ENCODE measurements at places on chromosomes 5 and 9. TPM values are rescaled to one million over a fixed set of nuclear protein-coding genes. Genes with fewer than 3 reads are reported as not detected.

- DNase-seq = peak; percentile 12
Measured at GRCh38 chr5:165714598-165714997, 2209.2 kb downstream of the MAT2B start.

CARTPT gene
- polyA plus RNA-seq = not detected

DNA sequence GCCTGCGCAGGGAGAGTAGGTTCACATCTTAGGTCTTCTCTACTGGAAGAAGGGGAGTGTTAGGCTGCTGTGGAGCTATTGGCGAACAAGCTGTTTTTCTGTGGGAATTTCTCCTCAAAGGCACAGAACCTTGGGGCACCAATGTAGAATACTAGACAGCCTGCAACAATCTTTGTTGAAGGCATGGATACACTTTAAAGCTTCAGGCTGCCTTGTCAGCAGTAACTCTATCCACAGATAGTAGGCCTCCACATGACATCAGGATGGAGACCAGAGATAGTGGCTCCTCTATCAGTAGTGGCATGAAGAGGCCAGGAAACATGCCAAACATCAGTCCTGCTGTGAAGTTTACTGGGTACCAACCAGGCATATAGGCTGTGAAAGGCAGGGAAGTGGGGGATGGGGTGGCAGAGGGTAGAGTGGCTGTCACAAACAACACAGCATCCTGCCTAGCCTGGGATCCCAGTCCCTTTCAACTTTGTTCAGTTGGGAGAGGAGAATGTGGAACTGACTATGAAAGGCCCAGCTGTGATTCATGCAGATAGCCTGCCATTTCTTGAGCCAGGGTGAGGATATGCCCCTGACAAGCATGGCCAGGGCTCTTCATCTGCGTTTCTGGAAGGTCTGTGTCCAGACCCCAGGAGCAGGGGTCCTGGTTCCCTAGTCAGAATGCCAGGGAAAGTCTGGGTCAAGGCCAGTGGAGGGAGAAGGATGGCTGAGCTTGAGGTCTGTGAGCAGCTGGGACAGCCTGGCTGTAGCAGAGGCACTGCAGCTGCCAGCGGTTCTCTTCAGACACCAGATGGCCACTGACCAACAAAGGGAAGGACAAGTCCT, 1.0 kb upstream of the HK3 start:
- DNase-seq = peak; percentile 45

- DNase-seq = no peak
Measured at GRCh38 chr5:6527749-6528455, 79.2 kb downstream of the UBE2QL1 start.

CTXN3 gene
- 1.2 TPM for polyA plus RNA-seq

Data from muscle of back (tissue), 13 donors.